Uterine smooth muscle cell (primary cell): ENCODE measurements at places on chromosomes 5 and 9. TPM values are rescaled to one million over a fixed set of nuclear protein-coding genes. Genes with fewer than 3 reads are reported as not detected.

The CDC23 gene
- total RNA-seq: 24.7 and 25.5 TPM in 2 replicates

The LHFPL2 gene
- total RNA-seq: 68.6 and 72.5 TPM in 2 replicates

The DNAJC25 gene
- total RNA-seq: 9.5 and 9.6 TPM in 2 replicates

The SLC38A9 gene
- total RNA-seq: 27.4 and 38.7 TPM in 2 replicates

The NDUFAF2 gene
- total RNA-seq: 39.1 and 44.2 TPM in 2 replicates

The SLC34A1 gene
- not detected in 2 replicates for total RNA-seq

The TMOD1 gene
- 0.44 and 0.87 TPM in 2 replicates for total RNA-seq

The TCF7 gene
- total RNA-seq: 0.37 and 2.0 TPM in 2 replicates

The ADAMTS16 gene
- 0.77 and 1.1 TPM in 2 replicates for total RNA-seq

The GAPT gene
- total RNA-seq: not detected in 2 replicates

The SLC1A1 gene
- total RNA-seq: 15.7 and 21.1 TPM in 2 replicates

The TTC39B gene
- total RNA-seq: 17.5 and 31.7 TPM in 2 replicates

The SPOCK1 gene
- total RNA-seq: 42.7 and 167 TPM in 2 replicates

The ABO gene
- total RNA-seq: under 0.01 TPM in 1 of 2 replicates, not detected in the other

The TAF11L11 gene
- not detected in 2 replicates for total RNA-seq

The SLC25A48 gene
- total RNA-seq: under 0.01 TPM in 1 of 2 replicates, not detected in the other

The OBP2B gene
- total RNA-seq: not detected in 2 replicates

The ROR2 gene
- 8.9 and 18.7 TPM in 2 replicates for total RNA-seq

The PDE6A gene
- not detected in 2 replicates for total RNA-seq

The TSLP gene
- 2.5 and 3.1 TPM in 2 replicates for total RNA-seq

The CDH6 gene
- 12.7 and 21.6 TPM in 2 replicates for total RNA-seq

The IGFBPL1 gene
- total RNA-seq: 0.12 TPM in 1 of 2 replicates, not detected in the other

The LRRC26 gene
- total RNA-seq: not detected in 2 replicates

The PCDHGA8 gene
- total RNA-seq: 1.1 and 2.4 TPM in 2 replicates

The SLC34A3 gene
- not detected in 2 replicates for total RNA-seq

The CDX1 gene
- 0.12 TPM in 1 of 2 replicates, not detected in the other for total RNA-seq

The SPAG8 gene
- total RNA-seq: 0.75 and 1.3 TPM in 2 replicates

The SPINK4 gene
- total RNA-seq: not detected in 2 replicates

The GPR150 gene
- 0.12 and 0.33 TPM in 2 replicates for total RNA-seq

The PCYOX1L gene
- total RNA-seq: 5.4 and 9.7 TPM in 2 replicates

The GLDC gene
- total RNA-seq: 1.4 and 3.1 TPM in 2 replicates

The TMEM252 gene
- 0.12 TPM in 1 of 2 replicates, not detected in the other for total RNA-seq

The CTXN3 gene
- total RNA-seq: not detected in 2 replicates

The PPP1R26 gene
- 20.6 and 22.9 TPM in 2 replicates for total RNA-seq

The TOR1B gene
- total RNA-seq: 38.0 and 38.7 TPM in 2 replicates

The FIBCD1 gene
- total RNA-seq: 1.4 and 2.1 TPM in 2 replicates

The PCDHGC4 gene
- total RNA-seq: 2.2 and 2.4 TPM in 2 replicates

The ERAP2 gene
- 40.6 and 50.8 TPM in 2 replicates for total RNA-seq

The EFNA5 gene
- 0.75 and 1.1 TPM in 2 replicates for total RNA-seq

The WWC1 gene
- total RNA-seq: 0.33 TPM in 1 of 2 replicates, not detected in the other

The FSTL4 gene
- total RNA-seq: not detected in 2 replicates
